ENCODE measurements at places on chromosomes 5 and 9. TPM values are rescaled to one million over a fixed set of nuclear protein-coding genes. Genes with fewer than 3 reads are reported as not detected.

Gene HSPA9
- 347 TPM for total RNA-seq

Gene INSL6
- total RNA-seq, result not detected

Gene PCDH1
- total RNA-seq, result 3.1 TPM

Gene FAM120A
- total RNA-seq, result 88.9 TPM

Gene RNF38
- total RNA-seq, result 5.0 TPM

Gene TAF11L5
- total RNA-seq, result not detected

Gene TICAM2
- 1.3 TPM for total RNA-seq

Gene PCDHGA7
- total RNA-seq, result 0.79 TPM

Gene MED10
- 73.3 TPM for total RNA-seq

Gene SAPCD2
- total RNA-seq, result 26.4 TPM

Gene PAX5
- total RNA-seq, result not detected

Data from A549 treated with ZK216348 at 1 μM for 4 hours (cell line).